Urinary bladder (tissue), 4 donors: ENCODE measurements at places on chromosomes 4 and X. TPM values are rescaled to one million over a fixed set of nuclear protein-coding genes. Genes with fewer than 3 reads are reported as not detected.

DNA sequence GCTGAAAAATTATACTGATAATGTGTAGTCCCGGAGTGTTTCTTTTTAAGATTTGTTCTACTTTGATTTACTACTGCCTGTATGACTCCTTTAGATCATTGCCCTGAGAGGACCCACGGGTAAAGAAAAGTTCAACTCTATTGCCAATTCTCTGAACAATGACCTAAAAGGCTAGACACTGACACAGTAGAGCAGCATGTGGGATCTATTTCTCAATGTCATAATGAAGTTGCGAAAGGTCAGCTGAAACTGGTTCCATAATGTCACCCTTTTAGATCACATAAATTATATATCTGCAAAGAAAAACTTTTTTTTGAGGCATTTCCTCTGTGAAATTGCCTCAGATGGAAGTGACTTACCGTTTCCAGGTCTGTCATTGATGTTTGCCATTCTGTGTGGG, 67.4 kb downstream of the GLRB start:
- DNase-seq = no peak

DNA sequence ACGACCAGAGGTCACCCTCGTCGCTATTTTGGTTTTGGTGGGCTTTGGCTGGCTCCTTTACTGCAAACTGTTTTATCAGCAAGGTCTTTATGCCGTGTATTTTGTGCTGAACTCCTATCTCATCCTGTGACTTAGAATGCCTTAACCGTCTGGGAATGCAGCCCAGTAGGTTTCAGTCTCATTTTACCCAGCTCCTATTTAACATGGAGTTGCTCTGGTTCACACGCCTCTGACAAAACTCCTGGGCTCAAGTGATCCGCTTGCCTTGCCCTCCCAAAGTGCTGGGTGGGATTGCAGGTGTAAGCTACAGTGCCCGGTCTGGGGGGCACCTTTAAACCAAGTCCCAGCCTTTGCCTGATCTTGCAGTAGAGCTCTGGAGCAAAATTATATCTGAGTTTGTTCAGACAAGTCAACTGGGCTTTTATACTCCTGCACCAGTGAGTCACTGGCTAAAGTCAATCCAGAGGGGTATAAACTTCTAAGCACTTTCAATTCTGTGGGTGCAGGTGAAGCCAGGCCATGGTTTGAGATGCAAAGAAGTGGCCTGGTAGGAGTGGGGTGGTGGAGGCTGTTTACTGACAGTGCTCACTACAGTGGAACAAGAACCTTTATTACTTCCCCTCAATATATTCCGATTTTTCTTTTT, 50.2 kb downstream of the MGST2 start:
- no peak for DNase-seq

- no peak for DNase-seq
These were observed 163.5 kb upstream of the TLL1 start for GRCh38 chr4:165709516-165709915.

DNA sequence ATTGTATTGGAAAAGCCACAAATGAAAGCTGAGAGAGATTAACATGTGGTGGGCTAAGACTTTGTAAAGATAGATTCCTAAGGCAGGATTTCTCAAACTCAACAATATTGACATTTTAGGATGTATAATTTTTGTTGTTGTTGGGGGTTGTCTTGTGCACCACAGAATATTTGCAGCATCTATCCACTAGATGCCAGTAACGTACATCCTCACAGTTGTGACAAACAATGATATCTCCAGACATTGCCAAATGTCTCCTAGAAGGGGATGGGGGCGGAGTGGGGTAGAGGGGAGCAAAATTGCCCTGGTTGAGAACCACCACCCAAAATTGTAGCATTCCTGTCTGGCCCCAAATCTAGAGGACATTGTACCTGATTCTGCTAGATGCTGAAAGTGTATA, 14.7 kb upstream of the CBR4 start:
- DNase-seq = no peak

- DNase-seq = no peak
These were observed 79.0 kb downstream of the CPE start for GRCh38 chr4:165457793-165458192.

CLDN34 gene
- total RNA-seq = 0.32 TPM

CXCL6 gene
- 0.16 TPM for total RNA-seq

DNA sequence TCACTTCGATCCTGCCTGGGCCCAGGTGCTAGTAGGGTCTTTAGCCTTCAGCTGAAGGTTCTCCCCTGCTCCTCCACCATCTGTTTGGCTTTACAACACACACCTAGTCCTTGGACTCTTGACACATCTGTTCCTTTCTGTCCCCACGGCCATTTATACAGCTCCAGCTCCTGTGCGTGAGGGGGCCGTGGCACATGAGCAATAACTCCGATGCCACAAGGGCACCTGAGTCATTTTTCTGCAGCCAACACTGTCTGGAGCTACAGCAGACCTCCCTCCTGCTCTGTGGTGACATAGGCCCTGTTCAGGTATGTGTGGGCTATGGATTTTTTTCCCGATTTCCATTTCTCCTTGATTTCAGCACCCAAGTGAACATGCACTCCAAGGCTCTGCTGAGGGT, 44.7 kb upstream of the BCOR start:
- DNase-seq = no peak

ARSH gene
- total RNA-seq = 0.32 TPM
